ENCODE measurements at places on chromosomes 7 and 10.

DNA sequence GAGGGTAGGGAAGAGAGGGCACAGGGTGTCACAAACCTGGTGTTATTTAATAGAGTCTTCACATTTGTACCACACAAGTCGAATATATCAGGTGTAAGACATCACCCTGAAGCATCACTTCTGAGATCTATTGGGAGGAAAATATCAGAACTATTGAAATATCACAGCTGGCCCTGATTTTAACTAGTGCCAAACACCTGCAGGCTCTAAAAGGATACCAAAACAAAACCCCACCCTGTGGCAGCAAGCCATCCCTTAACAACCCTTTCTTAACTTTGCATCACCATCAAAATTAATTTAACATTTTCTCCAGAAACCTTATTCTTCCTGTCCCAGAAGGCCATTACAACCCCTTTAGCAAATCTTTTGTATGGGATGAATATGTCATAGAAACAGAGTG lies 365.4 kb downstream of the SUGCT start:
- DNase-seq = no peak

DNA sequence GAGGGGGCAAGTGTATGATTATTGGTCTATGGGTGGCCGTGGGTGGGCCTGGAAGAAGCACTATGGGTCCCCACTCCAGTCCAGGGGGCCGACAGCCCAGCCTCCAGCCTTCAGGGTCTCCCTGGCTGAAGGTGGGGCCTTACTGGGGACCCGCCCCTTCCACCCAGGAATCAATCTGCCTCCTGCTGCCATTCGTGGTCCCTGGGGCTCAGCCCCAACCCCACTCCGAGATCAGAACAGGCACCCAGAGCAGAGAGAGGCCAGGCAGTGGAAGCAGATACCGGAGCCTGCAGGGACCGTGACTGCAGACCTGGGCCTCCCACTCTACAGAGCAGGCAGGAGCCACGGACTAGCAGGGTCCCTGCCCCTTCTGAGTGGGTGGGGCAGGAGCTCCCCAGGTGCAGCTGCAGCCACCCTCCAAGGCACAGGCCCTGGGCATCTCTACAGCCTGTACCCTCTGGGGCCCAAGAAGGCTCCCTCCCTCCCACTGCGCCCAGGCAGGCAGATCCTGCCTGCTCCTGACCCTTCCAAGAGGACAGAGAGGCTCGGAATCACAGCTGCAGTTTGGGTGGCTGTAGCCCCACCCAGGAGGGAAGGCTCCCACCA lies 13.6 kb upstream of the FOXL3 start:
- DNase-seq = no peak

- no peak for DNase-seq
Observed at GRCh38 chr7:7740037-7740355, 21.6 kb upstream of the RPA3 start.

- no peak for DNase-seq
Observed at GRCh38 chr10:96407560-96408069, 48.8 kb upstream of the OPALIN start.

GRCh38 chr10:97128039-97128492 lies 57.7 kb downstream of the SLIT1 start:
- DNase-seq = no peak

- DNase-seq = no peak
Observed at GRCh38 chr10:114694752-114695151, 36.7 kb upstream of the ABLIM1 start.

GRCh38 chr10:1454951-1455350 lies 282.4 kb downstream of the ADARB2 start:
- DNase-seq = no peak

GRCh38 chr7:114647518-114647917 lies 232.9 kb downstream of the FOXP2 start:
- no peak for DNase-seq

DNA sequence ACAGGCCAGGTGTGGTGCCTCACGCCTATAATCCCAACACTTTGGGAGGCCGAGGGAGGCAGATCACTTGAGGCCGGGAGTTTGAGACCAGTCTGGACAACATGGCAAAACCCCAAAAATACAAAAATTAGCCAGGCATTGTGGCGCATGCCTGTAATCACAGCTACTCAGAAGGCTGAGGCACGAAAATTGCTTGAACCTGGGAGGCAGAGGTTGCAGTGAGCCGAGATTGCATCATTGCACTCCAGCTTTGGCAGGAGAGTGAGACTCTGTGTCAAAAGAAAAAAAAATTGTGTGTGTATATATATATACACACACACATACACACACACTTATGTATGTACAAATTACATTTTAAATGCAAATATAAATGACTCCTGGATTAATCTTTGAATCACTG lies 76.8 kb upstream of the LRRN3 start:
- DNase-seq = no peak

DNA sequence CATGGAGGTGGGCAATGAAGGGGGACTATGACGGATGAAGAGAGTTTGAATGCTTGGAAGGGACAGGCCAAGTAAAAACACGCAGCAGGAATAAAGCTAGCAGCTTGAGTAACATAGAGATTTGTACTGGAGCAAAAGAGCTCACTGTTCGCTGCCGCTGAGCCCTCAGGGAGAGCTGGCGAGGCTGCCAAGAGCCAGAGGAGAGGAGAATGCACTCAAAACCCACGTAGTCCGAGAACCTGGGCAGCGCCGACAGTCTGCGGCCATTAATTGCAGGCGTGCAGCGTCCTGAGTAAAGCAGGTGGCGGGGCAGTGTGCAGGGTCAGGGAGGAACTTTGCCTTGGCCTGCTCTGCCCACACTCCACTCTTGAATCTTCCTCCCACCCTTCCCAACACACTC lies 68.2 kb downstream of the SLC37A3 start:
- no peak for DNase-seq

GRCh38 chr10:61100887-61101286 lies 156.9 kb upstream of the RHOBTB1 start:
- DNase-seq = no peak

DNA sequence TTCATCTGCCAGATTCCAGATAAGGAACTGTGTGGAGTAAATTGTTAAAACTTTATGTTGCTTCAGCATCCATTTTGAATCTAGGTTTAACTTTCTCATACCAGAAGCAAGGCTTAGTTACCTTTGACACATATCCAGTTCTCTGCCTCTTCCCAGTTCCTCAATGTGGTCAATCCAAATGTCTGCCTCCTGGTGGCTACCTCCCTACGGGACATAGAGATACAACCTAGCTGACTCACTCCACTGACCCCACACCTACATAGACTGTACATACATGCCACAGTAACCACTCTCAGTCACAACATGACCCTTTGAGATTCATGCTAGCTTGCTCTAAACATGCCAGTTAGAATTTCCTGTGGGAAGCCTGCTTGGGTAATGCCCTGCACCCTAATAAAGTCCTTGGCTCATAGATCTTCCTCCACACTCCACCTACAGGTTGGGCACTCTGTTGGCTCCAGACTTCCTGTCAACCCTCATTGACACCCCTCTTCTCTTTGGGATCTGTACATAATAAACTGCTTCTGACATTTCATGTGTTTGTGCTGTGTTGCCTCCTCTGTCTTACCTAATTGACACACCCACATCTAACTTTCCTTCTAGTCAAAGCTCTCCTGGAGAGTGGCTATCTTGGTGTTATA lies 278.1 kb downstream of the HTR7 start:
- no peak for DNase-seq

DNA sequence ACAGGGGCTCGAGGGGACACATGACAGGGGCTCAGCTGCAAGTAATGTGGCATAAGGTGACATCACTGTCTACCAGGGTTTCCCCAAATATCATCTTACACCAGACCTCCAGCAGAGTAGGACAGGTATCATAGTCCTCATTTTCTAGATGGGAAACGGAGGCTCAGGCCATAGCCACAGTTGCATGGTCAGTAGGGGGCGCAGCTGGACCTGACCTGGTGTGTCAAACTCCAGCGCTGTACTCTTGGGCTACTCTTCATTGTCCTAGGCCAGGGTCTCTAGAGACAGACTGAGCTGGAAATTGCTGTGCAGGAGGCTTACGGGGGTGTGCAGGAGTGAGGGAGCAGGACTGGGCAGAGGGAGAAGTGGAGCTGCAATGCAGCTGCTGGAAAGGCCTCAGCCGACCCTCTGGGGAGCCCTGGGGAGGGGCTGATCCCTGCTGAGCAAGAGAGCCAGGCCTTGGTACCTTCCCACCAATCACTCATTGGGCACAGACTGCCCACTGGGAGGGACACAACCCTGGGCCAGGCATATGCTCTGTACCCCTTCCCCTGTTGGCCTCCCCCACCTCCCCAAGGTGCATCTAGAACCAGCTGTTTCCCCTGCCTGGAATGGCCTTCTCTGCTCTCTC lies 89.9 kb downstream of the CDH23 start:
- DNase-seq = no peak

DNA sequence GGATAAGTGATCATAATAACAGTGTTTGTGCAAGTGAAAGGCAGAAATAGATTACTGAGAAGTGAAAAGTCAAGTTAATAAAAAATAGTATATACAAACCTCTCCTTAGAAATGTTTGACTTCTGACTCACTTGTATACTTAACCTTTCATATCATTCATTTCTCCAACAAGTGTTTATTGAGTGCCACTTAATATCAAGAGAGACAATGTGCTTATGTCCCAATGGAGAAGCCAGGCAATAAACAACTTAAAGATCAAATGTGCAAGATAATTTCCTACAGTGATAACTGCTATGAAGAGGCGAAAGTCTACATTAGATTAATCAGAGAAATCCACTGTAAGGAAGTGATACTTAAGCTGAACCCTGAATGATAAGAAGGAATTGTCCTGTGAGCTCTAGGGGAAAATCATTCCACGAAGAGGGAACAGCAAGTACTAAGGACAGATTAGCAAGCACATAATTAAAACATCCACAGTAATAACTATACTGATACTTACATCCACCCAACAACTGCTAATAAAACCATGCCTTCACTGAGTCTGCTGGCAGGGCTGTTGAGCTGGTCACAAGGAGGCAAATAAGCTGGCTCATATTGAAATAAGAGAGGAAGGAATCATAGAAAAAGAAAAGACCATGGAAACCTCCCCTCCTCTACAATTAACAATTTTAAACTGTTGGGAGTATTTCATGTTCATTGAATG lies 203.5 kb downstream of the CTNNA3 start:
- DNase-seq = no peak

DNA sequence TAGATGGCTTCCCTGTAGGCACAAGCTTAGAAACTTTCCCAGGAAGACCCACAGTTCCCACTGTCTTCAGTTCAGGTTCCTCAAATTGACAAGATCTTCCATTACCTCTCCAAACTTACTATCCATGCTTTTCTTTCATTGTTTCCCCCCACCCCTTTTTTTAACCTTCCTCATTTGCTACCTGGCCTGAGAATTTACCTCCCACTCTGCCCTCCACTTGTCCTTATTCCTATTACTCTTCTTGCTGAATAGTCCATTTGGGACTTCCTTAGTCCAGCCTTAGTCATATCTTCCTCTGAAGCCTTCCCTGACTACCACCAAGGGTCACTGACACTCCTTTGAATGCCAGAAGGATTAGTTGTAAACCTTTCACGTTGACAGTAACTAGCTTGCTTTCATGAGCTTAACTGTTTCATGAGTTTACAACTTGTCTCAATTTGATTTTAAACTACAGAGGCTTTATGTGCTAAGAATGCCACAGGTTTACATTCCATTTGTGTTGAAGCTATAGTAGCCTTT lies 1.2 kb upstream of the CALU start:
- peak; percentile 57 for DNase-seq

DNA sequence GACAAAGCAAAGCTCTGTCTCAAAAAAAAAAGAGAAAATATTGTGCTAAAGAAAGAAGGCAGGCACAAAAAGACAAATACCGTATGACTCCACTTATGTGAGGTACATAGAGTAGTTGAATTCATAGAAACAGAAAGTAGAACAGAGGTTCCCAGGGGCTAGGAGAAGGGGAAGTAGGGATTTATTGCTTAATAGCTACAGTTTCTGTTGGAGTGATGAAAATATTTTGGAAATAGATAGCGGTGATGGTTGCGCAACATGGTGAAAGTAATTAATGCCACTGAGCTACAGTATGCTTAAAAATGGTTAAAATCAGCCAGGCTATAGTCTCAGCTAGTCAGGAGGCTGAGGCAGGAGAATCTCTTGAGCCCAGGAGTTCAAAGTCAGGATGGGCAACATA lies 18.5 kb upstream of the NPFFR1 start:
- peak; percentile 31 for DNase-seq
